ENCODE measurements at places on chromosomes 5 and 9.

DNA sequence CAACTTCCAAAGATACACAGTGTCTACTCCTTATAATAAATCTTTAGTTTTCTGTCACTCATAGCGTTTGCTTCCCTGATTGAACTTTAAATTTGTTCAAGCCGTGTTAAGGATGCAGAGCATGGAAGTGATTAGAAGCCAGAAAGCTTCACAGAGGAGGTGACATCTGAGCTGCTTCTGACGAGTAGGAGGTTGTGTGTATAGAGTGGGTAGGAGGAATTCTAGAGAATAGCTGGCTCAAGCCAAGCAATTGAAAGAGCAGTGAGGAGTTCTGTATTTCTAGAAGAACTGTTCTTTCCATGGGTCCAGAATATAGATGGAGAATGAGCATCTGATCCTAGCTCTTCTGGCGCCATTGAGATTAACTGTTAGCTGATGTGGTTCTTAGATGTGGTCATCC lies 6.0 kb downstream of the NUDT2 start:
- no peak for DNase-seq

- no peak for DNase-seq
Observed at GRCh38 chr5:93580927-93581445, at the start of gene NR2F1-AS1. TSS of gene NR2F1-AS1 (minus strand) at chr5:93581219.

GRCh38 chr5:129077433-129078075 lies 17.0 kb upstream of the ISOC1 start:
- no peak for DNase-seq

DNA sequence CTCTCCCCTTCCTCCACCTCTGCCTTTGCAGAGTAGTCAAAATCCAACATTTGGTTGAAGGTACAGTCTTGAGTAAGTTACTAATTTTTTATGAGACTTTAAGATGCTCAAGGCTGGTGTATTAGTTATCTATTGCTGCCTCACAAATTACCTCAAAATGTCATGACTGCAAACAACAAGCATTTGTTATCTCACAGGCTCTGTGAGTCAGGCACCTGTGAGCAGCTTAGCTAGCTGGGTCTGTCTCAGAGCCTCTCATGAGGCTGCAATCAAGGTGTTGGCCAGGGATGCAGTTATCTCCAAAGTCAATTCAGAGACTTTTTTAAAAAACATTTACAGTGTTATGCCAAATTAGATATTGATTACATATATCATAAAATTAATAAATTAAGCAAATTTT lies 371.3 kb upstream of the RGMB start:
- no peak for DNase-seq

- no peak for DNase-seq
Observed at GRCh38 chr9:107127608-107128007, 155.5 kb upstream of the RAD23B start.

GRCh38 chr5:65796751-65797316 lies 74.8 kb downstream of the NLN start:
- no peak for DNase-seq

- DNase-seq: no peak
Observed at GRCh38 chr5:178333821-178334481, 101.3 kb upstream of the PHYKPL start.

DNA sequence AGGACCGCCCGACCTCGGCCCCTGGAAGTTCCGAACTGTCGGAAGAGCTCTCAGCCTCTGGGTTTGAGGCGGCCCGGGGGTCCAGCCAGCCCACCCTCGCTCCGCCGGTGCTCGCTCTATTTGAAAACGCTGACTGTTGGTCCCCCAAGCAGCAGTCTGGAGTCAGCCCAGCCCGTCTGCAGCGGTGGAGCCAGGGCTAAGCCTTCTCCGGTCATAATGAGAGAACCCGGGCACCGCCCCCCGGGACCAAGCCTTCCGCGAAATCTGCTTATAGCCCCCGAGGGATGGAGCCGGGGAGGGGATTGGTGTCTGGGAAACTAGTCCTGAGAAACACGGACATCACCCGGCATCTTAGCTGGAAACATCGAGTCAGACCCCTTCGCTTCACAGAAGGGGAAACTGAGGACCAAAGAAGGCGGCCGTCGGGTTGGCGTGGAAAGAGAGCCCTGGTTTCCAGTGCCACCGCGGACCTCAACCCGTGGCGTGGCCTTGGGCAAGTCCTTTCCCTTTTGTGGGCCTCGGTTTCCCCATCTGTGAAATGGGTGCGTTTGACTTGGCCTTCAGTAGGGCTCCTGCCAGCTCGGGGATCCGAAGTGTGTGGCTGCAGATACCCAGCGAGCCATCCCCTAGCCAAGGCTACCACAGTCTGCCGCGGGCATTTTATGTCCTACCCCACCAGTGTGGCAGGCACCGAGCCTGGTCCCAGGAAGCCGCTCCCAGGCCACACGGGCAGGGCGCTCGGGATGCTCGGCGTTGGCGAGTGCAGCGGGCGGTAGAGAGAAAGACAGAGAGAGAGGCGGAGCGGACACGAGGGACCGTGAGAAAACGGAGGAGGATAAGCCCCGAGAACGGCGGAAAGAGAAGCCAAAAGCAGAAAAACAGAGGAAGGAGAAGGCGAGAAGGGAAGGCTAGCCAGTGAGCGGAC lies 857 bp downstream of the ADAM19 start:
- DNase-seq: no peak

- no peak for DNase-seq
Observed at GRCh38 chr5:97011567-97011966, 75.7 kb downstream of the LNPEP start.

- no peak for DNase-seq
Observed at GRCh38 chr9:89359751-89360261, 41.5 kb downstream of the SECISBP2 start.

Measured in activated T-helper 1 cell treated with anti-CD3 and anti-CD28 coated beads, Interleukin-12 subunit alpha, Interleukin-12 subunit beta, Interleukin-2, Interleukin-4 antibody, amounts not matched to agents 30 ng/mL and 10 ng/mL and 1 ng/mL, durations not matched to agents 14 hours and 24 hours and 36 hours (primary cell).